Activated CD4-positive, alpha-beta T cell treated with anti-CD3 and anti-CD28 coated beads for 24 hours (primary cell): ENCODE measurements at places on chromosomes 1 and 21.
A peak's percentile ranks its signal among the peaks of the same experiment; 100 is the strongest.

DNA sequence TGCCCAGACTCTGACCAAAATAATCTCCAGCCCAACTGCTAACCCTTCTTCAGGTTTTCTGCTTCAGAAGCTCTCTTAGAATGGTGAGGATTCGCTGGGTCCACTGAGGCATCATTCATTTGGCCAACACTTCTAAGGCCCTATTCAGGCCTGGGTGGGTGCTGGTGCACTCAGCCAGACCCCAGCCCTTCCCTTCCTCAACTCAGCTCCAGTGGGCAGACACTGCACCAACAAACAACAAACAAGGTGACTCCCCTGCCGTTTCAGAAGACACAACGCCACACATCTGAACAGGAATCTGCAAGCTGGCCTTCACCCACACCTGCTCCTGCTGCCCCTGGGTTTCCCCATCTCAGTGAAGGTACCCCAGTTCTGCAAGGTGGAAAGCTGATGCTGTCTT is 6.0 kb downstream of the HEYL start:
- no peak for DNase-seq

- DNase-seq = no peak
Measured at GRCh38 chr1:33001282-33001681, 35.4 kb downstream of the AK2 start.

GRCh38 chr21:38486221-38486620 is 12.1 kb downstream of the ERG start:
- DNase-seq = no peak

DNA sequence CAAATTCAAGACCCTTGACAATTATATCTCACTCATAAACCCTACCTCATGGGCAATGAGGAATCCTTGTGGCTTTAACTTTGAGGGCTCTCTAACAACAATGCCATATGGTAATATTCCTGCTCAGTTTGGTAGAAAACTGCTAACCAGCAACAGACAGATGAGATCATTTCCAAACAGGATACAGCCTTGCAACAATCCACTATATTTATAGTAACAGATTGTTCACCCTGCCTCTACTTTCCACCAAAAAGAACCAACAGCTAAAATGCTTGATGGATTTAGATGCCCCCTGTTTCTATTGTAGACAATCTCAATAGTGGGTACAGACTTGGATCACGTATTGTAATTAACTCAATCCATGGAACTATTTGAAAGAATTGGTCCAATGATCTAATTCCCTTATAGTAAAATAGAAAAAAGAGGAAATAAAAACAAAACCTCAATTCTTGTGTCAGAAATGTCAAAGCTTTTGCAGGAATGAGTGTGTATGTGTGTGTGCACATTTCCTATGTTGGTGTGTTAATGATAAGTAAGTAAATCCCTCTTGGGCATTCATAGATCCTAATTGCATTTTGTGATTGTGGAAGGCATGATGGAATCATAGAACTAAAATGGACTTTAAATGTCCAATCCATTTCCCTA is 100.0 kb upstream of the EDEM3 start:
- no peak for DNase-seq

DNA sequence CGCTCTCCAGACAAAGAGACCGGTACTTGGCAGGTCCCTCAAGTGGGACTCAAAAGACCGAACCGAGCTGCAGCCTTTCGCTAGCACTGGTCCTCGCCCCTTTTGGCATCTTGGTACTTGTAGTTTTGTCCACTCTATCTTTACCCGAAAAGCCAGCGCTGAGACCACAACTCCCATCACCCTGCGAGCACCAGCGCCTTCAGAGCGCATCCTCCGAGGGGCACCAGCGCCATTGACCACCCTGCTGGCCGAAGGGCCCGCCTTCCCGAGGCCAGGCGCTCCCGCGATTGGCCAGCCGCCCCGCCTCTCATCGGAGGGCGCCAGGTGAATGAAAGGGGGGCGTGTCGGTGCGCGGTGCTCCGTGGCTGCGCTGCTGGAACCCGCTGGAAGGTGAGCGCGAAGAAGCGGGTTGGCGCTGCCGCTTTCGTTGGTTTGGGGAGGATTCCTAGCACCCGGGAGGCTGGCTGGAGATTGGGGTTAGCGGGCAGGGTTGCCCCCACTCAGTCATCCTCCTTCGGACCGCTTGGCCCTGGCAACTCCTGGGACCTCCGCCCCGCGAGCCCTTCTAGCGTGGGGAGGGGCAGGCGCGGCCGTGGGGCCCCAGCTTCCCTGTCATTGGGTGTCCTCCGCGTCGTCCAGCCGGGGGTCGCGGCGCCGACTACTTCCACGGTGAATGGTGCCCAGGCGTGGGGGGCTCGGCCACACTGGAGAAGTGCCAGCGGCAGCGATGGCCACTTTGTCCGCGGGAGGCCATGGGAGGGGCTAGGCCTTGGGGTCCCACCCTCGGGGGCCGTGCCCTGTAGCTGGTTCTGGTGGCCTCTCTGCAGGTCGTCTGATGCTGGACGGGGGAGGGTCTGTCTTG is at the start of gene ZBTB8B:
TSS of gene ZBTB8B (plus strand) at position 357 of the 862 bp plus-strand sequence. CDS start 5,553 bp downstream, outside the sequence.
- DNase-seq = peak; percentile 25

DNA sequence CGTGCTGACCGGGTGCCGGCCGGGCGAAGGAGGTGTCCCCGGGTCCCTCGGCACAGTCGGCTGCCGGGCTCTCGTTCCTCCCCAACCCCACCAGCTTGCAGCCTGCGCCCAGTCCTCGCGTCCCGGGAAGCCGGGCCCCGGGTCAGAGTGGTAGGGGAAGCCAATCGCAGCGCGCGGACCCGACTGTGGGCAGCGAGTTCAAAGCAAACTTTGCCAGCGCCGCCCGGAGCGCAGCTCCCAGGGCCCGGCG is 328 bp downstream of the MYCL start:
- DNase-seq = no peak

DNA sequence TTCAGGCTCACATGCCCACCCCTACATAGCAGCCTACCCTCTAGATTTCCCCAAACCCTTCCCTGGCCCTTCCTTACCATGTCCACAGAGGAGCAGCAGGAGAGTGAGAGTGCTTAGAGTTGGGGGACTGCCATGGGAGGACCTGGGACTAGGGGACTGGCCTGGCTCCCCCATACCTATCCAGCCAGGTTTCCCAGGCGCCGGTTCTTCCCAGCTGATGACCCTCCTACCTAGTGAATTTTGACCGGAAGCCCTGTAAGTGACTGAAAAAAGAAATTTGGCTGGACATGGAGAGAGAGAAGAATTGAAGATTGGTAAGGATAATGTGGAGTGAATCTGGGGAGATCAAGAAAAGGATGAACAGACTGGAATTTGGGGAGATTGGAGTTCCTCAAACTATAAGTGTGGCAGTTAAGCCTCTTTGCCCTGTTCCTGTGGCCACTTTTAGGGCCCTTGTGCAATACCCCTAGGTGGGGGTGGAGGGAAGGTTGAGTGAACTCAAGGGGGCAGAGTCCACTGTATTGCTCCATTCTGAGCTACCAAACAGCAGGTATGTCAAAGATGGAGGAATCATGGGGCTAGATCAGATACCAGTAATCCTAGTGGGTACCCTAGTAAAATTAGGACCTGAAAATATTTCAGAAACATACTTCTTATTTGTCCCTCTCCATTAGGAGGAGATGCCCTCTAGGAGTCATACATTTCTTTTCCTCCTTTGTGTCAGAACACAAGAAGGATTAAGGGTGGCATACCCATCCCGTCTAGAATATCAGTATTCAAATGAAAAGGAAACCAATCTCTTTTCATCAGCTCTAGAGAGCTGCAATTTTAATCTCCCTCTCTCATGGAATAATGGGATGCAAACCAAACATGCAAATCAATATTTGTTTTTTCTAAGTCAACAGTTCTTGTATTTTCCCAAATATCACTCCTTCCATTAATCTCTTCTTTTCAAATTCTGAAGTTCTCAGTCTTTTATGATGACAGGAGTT is 1.2 kb downstream of the HJV start:
- no peak for DNase-seq

GRCh38 chr1:192161976-192162375 is 3.7 kb downstream of the RGS18 start:
- DNase-seq = no peak

DNA sequence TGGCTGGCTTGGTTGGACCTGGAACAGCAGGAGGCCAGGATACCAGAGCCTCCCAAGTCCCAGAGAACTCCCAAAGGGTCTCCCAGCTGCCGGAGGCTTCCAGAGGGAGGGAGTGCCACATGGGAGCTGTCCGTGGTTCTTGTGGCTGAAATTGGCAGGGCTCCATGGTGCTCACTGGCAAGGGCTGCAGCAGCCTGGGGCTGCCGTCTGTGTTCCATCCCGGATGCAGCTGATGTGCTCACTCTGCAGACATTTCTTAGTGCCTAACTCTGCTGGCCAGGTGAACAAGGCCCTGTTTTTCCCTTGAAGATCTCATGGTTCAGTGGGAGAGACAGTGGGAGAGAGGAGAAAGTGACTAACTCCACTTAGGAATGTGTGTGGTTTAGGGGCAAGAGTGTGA is 261.1 kb downstream of the CAMTA1 start:
- no peak for DNase-seq

DNA sequence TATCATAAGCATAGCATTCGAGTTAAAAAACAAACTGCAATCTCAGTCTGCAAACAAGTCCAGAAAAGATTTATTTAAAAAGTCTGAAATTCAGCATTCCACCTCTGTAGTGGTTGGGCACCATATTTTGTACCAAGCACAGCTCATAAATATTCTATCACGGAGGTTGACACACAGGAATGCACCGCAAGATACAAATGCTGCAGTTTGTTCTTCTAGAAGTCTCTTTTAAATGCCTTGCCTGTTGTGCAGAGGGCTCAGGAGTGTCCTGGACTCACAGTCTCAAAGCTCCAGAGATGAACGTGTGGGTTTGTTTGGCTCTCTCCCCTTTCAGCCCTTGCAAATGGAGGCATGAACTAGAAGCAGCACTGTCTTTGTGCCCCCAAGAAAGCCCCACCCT is 212.4 kb upstream of the USP24 start:
- no peak for DNase-seq

GRCh38 chr1:89483010-89483756 is 41.4 kb upstream of the LRRC8B start:
- peak; percentile 71 for DNase-seq

DNA sequence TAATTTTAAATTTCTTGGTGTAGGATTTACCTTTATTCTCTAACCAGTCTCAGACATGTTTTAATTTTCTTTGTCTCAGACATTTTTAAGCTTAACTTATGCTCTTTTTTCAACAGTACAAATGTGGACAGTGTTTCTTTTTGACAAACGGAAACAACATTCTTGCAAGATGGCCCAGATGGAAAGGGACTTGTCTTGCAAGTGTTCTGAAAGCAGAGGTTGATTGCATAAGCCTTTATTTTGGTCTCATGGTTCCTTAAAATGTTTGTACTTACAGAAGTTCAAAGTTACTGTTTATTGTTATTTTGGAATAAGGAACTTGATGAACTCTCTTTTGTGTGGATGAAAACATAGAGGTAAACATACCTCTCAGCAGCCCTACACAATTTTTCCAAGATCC is 22.9 kb downstream of the SMAP2 start:
- DNase-seq = no peak

GRCh38 chr1:31944205-31945089 is 6.3 kb upstream of the PTP4A2 start:
- peak; percentile 54 for DNase-seq

DNA sequence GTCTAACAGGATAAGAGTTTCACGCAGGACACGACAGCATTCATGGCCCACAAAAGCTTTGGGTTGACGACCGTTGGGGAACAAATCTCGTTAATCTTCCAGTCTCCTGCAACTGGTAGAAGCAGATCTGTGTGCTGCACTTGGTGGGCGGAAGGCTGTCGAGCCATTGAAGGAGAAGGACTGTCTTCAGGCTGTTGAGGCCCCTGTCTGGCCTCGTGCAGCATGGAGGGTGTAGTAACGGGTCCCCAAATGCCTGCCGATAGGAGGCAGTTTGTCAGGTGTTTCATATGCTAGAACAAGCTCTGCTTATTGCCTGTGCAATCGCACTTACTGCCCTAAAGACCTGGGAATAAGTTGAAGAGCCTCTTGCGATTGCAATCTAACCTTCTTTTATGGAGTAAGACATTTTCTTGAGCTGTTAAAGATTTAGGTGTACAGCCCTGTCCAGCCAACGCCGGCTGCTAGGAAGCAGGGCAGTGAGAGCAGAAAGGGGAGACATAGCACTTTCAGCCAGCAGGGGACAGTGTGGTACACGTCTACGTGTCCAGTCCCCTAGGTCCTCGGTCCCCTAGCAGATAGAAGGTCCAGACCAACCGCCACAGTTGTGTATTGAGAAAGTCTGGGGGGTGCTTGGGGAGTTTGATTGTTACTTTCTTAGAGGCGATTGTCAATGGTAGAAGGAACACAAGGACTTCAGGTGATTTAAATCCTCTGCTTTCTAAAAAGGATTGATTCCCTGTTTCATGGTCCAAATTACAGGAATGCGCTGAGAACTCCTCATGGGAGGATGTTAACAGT is 102.3 kb upstream of the TMPRSS2 start:
- no peak for DNase-seq

GRCh38 chr1:87150143-87150542 is 178.5 kb upstream of the LMO4 start:
- no peak for DNase-seq

GRCh38 chr1:160127865-160128523 is 12.4 kb downstream of the ATP1A2 start:
- DNase-seq = no peak

GRCh38 chr1:208803011-208803811 is 559.0 kb upstream of the PLXNA2 start:
- no peak for DNase-seq

- peak; percentile 44 for DNase-seq
Measured at GRCh38 chr1:54810153-54810942, 9.2 kb upstream of the TTC22 start.

- no peak for DNase-seq
Measured at GRCh38 chr1:61570191-61570590, 154.8 kb downstream of the TM2D1 start.

DNA sequence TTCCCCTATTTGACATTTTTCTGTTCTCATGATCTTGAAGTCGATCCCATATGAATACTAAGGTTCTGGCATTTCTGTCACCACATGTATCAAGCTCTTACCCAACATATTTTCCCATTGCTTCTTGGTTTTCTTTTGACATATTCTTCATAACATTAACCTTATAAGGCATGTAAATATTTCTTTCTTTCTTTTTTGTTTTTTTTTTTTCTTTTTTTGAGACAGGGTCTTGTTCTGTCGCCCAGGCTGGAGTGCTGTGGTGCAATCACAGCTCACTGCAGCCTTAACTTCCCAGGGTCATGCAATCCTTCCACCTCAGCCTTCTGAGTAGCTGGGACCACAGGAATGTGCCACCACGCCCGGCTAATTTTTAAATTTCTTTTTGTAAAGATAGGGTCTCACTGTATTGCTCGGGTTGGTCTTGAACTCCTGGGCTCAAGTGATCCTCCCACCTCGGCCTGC is 33.1 kb upstream of the ERRFI1 start:
- no peak for DNase-seq

- no peak for DNase-seq
Measured at GRCh38 chr1:74857676-74858075, 124.7 kb downstream of the TYW3 start.
